ENCODE measurements at places on chromosomes 5 and 9.

DNA sequence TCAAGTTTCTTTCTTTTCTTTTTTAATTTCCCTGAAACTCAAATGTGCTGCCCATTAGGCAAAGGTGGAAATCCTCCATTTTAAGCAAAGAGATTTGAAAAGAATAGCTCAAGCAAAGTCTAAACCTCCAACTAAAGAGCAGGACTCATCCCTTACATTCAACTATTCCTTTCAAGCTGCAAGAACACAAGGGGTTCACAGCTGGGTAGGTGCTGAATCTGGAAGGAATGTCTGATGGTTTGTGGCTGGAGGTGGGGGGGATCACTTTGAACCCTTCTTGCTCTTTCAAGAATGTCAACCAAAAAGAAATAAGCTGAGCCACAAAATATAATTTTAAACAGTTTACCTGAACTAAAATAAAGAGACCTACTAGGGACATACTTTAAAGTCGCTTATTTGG, 375.7 kb upstream of the CDH10 start:
- no peak for DNase-seq

- DNase-seq, result no peak
Measured at GRCh38 chr5:159426694-159427093, 96.4 kb upstream of the IL12B start.

DNA sequence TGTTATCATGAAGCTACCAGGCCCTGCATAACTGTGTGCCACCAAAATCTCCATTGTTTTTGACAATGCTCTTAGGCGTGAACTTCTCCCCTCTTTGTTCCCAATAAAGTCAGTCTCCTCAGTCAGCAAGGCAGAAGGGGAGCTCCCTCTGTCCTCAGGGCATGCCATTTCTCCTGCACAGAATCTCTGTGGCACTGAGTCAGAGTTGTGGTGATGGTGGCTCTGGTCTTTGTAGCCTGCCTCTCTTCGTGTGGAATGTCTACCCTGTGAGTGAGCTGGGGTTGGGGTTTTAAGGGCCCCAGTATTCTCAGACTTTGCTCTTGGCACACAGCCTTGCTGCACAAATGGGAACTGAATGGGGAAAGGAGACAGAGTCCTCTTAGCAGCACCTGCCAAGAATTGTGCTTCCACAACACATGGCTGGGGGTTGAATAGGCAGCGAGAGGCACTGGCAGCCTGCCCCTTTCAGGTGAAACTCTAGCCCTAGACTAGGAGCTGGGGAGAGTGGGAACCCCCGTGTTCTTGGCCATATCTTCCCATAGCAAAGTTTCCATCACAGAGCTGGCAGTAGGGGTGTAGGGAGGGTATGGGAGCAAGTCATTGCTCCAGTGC, 146.6 kb downstream of the SH3GL2 start:
- peak; percentile 72 for DNase-seq

DNA sequence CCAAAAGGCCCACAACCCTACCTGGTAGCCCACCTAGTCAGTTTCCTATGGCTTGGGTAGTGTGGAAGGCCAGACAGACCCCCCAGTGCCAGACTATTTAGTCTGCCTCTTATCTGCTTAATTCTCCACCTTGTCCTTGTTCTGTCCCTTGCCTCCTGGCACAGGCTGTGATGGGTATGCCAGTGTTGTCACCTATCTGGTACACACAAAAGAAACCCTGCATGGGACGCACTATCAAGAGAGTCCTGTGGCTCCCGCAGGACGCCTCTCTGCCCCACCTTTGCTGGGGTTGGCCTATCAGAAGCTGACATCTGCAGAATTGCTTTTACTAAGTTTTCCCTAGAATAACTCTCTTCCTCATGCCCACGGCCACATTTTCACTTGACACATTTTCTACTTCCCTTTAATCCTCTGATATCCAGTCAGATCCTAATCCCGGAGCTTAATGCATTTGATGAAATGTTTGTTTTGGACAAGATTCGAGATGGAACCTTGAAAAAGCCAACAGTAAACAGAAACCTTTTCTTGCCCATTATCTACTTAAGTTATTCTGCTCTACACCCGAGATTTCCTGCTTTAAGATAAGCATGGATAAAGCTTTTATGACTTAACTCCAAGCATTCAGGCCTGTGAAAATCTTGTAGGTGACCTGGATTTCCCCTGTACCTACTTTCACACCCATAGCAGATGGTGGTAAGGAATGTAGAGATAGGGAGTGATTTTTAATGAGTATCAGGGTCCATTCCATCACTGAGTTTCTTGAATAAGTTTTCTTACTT, 468.5 kb downstream of the ZNF608 start:
- no peak for DNase-seq

DNA sequence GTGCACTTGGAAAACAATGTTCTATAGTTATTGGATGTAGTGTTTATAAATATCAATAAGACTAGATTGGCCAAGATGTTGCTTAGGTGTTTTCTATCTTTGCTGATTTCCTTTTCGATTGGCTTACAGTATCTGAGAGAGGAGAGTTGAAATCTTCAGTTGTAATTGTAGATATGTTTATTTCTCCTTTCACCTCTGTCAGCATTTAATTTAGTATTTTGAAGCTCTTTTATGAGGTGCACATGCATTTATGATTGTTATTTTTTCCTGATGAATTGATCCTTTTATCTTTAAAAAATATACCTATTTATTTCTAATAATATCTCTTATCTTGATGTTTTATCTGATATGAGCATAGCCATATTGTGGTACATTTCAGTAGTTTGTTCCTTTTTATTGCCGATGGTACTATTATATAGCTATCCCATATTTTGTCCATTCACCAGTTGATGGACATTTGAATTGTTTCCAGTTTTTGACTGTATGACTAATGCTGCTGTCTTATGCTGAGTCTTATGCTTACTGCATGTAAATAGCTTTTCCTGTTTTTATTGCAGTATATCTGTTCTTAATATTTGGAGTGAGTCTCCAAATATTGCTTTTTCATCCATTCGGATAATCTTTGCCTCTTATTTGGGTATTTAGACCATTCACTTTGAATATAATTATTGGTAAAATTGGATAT, 34.7 kb downstream of the ERCC6L2 start:
- no peak for DNase-seq

GRCh38 chr5:98786191-98786853, 12.9 kb downstream of the RGMB start:
- no peak for DNase-seq

DNA sequence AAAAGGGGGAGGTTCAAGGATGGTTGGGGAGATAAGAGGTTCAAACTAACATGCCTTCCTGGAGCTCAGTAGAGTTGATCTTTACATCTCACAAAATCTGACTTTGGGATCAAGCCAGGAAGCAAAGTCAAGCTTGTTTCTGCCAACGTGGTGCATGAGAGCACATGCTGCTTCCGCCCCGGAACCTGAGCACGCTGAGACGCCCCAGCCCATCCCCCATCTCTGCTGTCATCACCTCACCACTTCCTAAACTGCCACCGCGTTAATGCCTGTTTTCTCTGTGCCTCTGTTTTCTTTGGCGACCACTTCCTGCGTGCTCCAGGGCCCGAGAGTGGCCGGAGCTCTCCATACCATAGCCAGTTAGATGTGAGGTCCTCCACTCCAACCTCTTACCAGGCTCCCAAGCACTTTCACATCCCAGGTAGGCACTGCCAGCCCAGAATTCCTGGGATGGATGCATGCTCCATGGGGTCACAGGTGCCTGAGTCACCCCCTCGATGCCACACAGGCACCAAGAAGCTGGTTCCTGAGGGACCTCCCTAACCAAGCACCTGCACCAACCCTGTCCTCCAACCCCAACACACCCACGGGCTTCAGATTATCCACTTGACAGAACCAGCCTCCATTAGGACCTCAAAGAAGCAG, 31.2 kb upstream of the AFAP1L1 start:
- no peak for DNase-seq

GRCh38 chr5:126926187-126926586, 104.2 kb downstream of the MARCHF3 start:
- no peak for DNase-seq

DNA sequence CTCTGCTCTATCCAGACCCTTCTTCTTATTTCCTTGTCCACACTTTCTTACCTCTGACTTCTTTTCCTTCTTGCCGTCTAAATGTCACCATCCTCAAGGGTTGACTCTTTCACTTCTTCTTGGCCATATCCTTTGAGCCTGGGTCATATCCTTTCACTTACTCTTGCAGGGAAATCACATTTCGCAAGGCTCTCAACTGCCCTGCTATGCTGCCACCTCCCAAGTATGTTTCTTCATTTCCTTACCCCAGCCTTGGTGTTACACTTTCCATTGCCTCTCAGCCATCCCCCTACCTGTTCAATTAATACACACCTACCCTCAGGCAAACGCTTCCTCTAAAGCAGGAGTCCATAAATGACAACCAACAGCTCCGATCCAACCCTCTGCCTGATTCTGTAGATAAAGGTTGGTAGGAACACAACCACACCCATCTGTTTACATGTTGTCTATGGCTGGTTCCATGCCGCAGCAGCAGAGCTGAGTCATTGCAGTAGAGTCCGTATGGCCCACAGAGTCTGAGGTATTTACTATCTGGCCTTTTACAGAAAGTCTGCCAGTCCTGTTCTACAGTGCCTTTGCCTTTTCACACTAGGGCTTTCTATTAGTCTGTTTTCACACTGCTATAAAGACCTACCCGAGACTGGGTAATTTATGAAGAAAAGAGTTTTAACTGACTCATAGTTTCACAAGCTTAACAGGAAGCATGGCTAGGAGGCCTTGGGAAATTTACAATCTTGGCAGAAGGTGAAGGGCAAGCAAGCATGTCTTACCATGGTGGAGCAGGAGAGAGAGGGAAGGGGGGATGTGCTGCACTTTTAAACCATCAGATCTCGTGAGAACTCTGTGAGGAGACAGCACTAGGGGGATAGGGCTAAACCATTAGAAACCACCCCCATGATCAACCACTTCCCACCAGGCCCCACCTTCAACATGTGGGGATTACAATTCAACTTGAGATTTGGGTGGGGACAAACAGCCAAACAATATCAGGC, 97.9 kb downstream of the SV2C start:
- DNase-seq, result no peak

DNA sequence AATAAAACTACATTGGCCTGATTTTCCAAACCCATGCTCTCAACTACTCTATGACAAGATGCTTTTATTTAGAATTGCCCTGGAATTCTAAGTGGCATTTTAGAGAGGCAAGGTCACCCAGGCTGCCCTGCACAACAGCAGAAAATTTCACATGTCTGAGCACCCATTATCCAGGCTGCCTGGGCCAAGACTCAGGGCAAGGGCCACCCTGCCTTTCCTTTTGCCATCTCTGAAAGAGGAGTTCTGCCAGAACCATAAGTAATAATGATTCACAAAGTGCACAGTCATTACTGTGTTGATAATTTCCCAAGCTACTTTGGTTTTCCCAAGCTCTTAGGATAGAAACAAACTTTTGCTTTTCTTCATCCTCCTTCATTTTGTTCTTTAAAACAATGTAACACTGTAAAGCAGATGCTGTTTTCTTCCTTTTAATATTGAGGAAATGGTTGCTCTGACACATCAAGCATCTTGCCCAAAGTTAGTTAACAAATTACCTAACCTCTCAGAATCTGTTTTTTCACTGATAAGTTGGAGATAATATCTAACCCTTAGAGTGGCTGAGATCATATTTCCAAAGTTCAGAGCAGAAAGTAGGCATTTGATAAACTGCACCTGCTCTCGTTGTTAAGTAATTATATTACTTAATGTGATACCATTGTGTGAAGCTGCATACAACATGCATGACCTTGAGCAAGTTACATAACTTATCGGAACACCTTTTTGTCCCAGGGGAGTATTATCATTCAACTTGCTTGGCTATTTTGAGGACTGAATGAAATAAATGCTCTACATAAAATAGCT, 325.6 kb downstream of the PRELID2 start:
- no peak for DNase-seq

DNA sequence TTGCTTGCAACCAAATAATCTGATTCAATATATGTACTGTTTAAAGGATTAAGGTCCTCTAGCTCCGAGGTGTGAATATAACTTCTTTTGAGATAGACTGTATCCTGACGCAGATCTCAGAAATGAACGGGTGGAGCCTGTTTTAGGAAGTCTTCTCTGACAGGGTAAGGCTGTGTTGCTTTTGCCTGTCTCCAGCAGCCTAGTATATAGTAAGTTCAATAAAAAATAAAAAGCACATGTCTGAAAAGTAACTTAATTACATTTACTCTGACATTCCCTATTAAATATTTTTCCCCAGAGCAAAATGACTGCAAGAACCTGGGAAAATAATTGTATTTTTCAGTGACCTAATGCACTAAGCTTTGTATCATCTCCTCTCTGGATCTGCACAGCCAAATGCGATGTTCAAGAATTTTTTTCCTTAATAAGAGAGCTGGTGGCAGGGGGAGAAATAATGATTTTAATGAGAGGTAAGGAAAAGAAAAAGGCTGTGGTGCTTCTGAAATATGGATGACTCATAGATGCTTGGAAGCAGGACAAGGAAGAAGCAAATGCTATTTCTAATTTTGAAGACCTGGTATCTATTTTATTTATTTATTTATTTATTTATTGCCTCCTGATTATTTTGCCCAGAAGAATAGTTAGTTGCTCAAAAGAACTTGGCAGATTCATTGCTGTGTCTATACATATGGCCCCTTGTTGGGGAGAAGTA, 7.3 kb downstream of the PPP3R2 start:
- no peak for DNase-seq

GRCh38 chr5:66680221-66680620, 84.0 kb downstream of the MAST4 start:
- DNase-seq, result no peak

DNA sequence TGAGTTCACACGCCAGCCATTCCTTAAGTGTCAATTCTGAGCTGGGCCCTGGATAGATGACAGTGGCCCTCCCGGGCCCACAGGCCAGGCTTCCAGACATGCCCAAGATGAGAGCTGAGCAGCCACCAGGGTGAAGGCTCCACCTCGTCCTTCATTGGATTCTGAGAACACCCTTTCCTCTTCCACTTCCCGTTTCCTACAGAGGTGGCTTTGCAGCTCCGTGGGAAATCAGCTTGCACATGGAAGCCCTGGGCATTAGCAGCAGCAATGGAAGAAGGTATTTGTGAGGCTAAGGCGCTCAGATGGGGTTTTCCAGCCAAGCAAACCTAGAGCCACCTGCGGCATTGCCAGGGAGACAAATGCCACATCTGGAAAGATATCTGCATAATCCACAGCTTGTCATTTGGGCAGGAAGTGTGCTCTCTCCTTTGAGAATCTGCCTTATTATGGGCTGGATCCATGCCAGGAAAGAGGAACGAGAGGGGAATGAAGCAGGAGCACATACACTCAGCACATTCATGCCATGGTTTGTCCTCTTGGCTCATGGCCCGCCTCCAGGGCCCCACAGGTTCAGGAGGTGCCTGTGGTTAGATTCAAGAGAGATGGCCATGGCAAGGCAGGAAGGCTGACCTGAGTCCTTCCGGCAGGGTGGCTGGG, 34.1 kb downstream of the CFAP77 start:
- DNase-seq, result no peak
